ENCODE measurements at places on chromosomes 5 and 9.

DNA sequence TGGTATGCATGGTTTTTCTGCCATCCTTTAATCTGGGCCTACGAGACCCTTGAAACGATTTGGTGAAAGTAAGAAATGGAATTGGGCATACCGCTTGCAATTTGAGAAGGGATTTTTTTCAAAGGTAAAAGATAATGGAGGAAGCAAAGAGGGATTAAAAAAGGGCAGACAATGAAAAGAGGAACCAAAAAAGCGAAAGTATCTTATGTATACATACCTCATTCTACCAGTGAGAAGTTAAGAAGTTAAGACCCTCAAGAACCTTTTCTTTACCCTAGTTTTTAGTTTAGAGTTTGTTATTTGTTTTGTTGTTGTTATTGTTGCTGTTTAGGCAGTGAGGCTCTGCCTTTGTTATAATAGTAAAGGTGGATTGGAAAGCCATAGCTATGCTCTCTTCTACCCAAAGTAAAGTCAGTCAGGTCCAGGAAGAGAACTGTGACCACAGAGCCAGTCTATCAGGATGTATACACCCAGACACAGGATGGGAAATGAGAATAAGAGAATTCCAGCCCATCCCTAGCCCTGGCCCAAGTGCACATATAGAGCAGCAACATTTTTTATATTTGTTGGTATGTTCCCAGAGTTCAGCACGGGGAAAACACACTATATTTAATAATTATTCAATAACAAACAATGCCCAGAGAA is 166.6 kb downstream of the RFX3 start:
- no peak for DNase-seq

DNA sequence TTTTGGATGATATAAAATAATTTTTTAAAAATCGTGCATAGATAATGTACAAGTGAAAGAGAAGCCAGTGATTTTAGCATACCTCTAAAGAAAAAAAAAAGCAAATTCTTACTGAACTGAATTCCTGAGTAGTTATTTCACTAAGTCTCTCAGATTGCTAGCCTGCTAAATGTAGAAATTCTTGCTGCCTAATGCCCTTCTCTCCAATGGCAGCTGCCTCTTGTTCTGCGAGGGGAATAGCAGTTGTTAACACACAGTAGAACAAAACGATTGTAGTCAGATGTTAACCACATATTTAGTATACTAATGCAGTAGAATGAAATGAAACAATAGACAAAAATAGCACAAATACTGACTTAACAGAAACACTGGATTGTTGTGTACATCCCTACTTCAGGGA is 26.8 kb downstream of the SMAD5 start:
- DNase-seq, result no peak

- no peak for DNase-seq
Measured at GRCh38 chr5:128574041-128574440, 36.0 kb upstream of the FBN2 start.

- DNase-seq, result no peak
Measured at GRCh38 chr9:136978865-136979544, 1.7 kb downstream of the PTGDS start.

DNA sequence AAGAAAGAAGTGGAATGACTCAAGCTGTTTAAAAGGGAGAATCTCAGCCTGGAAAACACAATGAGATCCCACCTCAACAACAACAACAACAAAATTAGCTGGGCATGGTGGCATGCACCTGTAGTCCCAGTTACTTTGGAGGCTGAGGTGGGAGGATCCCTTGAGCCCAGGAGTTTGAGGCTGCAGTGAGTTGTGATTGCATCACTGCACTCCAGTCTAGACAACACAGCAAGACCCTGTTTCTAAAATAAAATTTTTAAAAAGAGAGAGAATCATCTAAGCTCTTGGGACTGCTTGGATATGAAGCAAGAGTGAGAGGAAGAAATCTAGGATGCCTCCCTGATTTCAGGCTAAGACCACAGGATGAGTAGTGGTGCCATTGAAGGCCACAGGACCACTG is 47.4 kb upstream of the KIF2A start:
- DNase-seq, result no peak

GRCh38 chr9:121744002-121744686 is 92.7 kb downstream of the DAB2IP start:
- peak; percentile 35 for DNase-seq

- DNase-seq, result no peak
Measured at GRCh38 chr9:133246991-133247390, 28.0 kb downstream of the ABO start.

GRCh38 chr5:142874540-142874939 is 104.4 kb downstream of the ARHGAP26 start:
- no peak for DNase-seq

GRCh38 chr5:41286696-41287095 is 73.4 kb upstream of the C6 start:
- DNase-seq, result no peak

DNA sequence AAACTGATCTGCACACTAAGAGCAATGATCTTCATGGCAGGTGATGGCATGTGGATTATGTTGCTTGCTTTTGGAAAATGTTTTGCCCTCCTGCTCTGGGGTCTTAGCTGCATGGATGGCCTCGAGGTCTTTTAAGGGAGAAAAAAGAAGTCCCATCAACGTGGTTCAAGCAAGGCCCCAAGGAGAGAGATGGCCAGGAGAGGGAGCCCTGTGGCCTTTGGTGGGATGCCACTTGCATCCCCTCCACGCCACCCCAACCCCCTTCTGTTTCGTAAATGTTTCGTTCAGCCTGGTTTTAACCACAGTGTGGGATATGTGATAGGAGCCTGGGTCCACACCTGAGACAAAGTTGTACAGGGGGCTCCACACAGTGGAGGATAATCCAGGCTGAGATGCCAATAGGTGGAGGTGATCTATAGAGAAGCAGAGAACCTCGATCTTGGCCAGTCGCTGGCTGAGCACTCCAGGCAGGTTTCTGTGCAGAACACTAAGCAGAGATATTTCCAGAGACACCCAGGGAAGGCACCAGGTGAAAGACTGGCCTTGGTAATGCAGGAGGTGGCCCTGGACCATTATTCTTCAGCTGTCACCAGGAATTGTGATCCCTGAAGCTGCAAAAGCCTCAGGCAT is 25.8 kb upstream of the FRRS1L start:
- no peak for DNase-seq

GRCh38 chr9:22452415-22453010 is 5.9 kb downstream of the DMRTA1 start:
- no peak for DNase-seq

GRCh38 chr5:128163991-128164390 is 80.4 kb downstream of the SLC12A2 start:
- DNase-seq, result no peak

- DNase-seq, result no peak
Measured at GRCh38 chr5:111231119-111231518, 6.9 kb downstream of the CAMK4 start.

DNA sequence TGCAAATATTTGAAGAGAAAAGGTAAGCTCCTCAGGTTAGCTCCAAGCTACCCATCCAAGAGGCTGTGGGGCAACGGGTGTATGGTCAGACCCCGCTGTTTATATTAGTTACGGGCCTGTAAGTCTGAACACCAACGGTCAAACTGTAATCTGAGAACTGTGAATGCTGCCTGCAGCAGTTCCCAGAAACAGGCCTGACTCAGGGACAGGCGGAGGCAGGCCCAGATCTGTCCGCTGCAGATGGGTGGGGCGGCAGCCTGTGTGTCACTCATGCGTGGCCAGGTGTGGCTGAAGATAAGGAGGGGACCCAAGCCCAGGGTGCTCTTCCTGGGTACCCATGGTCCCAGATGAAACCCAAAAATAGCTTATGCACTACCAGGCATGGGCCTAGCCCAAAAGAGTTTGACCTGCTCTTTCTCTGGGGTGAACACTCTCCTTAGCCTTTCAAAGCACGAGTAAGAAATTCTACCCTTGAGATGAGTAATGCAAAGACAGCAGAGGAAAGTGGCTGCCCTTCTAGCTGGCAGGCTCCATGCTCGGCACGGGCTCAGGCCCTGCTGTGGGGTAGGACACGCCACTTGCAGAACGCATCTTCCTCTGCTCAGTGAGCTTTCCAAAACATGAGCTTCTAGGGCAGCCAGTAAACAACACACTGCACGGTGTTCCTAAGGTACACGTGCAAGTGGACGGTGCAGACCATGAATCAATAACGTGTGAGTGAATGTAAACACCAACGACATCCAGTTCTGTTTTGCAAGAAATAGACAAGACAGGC is 9.1 kb downstream of the UBAC1 start:
- DNase-seq, result no peak

- no peak for DNase-seq
Measured at GRCh38 chr5:82992646-82993045, 84.5 kb downstream of the TMEM167A start.

DNA sequence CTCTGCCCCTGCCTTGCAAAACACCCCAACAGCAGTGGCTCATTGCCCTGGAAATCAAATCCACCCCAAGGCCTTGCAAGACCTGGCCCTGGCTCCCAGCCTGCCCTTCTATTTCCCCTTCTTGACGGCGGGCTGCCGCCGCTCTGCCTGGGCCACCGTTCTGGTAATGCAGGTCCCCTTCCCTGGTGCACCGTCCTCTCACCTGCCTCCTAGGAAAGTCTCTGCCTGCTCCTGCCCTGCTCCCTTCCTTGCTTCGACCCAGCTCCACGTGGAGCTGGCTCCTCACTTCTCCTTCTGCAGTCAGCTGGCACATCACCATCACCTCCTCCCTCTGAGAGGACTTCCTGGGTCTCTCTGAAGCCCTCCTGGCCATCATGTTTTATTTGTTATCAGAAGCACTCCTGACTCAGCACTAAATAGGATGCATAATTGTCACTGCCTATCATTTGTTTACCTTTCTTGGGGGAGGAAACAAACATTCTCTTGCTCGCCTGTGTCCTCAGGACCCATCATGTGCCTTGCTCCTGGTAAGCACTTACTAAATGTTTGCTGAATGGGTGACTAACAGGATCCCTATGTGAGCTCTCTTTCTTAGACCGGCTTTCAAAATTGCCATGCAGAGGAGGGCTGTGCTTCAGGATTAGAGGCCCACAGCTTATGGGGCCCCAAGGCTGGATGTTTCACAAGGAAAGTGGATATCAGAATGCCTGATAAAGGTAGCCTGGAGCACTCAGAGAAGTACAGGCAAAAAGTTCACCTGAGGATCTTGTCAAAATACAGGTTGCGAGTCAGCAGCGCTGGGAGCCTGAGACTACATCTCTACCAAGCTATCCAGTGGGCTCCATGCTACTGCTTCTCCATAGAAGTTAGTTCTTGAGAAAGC is 19.6 kb upstream of the C5orf47 start:
- DNase-seq, result no peak

GRCh38 chr5:88503041-88503345 is 234.3 kb upstream of the TMEM161B start:
- no peak for DNase-seq

DNA sequence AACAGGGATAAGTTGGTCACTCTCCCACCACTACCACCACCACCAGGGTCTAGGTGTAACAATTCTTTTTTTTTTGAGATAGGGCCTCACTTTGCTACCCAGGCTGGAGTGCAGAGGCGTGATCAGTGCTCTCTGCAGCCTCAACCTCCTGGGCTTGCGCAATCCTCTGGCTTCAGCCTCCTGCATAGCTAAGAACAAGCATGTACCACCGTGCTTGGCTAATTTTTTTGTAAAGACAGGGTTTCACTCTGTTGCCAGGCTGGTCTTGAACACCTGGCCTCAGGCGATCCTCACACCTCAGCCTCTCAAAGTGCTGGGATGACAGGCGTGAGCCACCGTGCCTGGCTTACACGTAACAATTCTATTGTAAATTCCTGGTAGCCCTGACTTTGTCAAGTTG is 27.5 kb downstream of the CORO2A start:
- no peak for DNase-seq

DNA sequence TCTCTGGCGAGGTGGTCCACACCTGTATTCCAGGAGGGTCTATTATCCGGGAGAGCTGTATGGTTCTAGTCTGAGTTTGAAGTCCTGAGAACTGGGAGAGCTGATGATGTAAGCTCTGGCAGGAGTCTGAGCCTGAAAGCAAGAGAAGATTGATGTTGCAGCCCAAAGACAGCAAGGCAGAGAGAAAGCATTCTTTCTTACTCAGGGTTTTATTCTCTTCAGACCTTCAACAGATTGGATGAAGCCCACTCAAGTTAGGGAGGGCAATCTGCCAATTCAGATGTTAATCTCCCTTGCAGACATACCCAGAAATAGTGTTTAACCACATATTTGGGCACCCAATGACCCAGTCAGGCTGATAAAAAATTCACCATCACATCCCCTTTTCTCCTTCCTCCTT is 159.1 kb downstream of the CCDC171 start:
- no peak for DNase-seq

DNA sequence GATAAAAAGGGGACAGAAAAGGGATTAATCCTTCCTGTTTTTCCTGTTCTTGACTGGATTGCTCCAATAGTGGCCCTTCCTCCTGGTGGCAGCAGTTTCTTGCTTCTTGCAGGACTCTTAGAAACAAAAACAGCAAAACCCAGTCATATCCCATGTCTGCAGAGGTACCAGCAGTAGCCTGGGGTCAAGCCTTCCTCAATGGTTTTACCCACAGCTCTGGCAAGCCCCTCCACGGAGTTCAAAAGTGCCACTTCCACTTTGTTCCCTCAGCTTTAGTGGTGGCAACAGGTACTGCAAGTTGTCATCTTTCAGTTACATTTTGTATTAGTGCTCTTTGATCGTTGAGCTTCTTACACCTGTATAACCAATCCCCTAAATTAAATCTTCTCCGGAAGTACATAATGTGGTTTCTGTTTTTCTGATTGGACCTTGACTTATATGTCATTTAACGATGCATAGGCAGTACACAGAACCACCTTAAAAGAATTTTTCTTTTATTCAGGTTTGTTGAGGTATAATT is 8.7 kb upstream of the RANBP6 start:
- DNase-seq, result no peak

DNA sequence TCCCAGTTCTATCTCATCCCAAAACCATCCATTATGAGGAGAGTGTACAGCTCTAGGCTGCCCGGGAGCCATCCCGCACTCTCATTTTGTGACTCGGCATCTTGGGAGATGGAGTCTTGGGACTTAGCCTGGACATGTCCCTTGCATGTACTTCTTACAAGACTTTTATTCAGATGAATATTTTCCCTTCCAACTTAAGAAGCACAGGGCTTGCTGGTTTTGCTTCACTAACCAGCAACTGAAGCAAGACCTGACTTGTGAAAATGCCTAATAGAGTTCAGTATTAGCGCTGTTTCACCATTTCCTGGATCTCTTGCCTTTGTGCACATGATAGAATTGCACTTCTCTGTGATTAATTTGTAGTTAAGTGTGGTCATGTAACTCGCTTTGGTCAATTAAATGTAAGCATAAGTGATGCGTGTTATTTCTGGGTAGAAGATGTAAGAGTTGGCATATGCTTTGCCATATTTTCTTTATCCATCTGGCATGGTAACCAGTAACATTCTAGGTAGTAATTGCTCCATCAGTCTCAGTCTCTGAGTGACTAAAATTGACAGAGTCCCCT is 55.8 kb downstream of the PDCD1LG2 start:
- no peak for DNase-seq

DNA sequence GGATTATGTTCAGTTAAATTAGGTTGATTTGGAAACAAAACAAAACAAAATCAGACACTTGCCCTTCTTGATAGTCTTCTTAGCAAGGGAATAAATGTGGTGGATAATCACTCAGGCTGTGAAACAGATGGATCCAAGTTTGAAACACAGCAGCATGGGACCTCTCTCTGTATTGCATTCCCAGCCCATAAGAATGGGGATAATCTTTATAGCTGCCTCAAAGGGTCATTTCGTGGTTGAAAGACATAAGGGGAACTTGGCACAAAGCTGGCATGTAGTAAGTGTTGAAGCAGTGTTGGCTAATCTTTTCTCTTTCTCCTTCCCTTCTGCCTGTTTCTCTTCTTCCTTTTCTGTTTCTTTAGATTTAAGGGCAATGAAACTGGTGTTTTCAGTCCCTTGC is 333.9 kb upstream of the TLE4 start:
- no peak for DNase-seq

Measured in stimulated activated CD8-positive, alpha-beta memory T cell treated with anti-CD3 and anti-CD28 coated beads, Interleukin-7, amount 100 ng/mL, for 48 hours (primary cell).